ENCODE measurements at places on chromosomes 11 and 22. TPM values are rescaled to one million over a fixed set of nuclear protein-coding genes. Genes with fewer than 3 reads are reported as not detected.

DNA sequence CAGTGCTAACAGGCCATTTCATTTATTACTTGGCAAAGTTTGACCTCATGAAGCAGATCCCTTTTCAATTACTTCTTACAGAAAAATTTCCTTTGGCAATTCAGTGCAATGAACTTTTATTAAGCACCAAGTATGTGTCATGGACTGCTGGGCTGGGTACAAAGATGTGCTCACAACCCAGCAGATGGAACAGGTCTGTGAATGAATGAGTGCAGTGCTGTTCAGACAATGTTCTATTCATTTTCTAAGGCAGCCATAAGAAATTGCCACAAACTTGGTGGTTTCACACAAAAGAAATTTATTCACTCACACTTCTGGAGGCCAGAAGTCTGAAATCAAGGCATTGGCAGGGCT, 428.5 kb downstream of the SOX6 start:
- no peak overlapping the region for H3K4me3 ChIP-seq
- no peaks in the 10 kb centered on the region for H3K27me3 ChIP-seq
- no peak overlapping the region for H3K27ac ChIP-seq
- DNase-seq: no peak
- H3K36me3 ChIP-seq: no peaks in the 10 kb centered on the region

DNA sequence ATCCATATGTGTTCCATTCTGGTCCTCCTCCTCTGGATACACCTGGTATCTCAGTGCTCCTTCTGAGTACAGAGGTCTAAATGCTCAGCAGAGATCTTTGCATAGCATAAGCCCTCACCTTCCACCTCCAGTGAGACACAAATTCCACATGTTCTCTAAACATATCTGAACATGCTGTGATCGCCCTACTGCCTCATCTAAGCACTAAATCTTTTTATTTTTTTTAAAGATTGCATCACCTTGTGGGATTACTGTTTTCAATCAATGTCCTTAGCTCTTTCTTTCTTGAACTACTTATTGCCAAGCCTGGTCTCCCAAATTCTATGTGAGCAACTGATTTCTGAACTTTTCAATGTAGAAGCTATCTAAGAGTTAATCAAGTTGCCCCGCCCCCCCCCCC, 113.4 kb downstream of the TRPC6 start:
- H3K36me3 ChIP-seq: peaks cover 32% of the 10 kb centered on the region
- H3K27me3 ChIP-seq: no peaks in the 10 kb centered on the region
- no peak for DNase-seq
- H3K27ac ChIP-seq: no peak overlapping the region
- peaks cover 20% of the 10 kb centered on the region for H3K4me1 ChIP-seq
- no peak overlapping the region for H3K4me3 ChIP-seq

GRCh38 chr11:128299132-128299726, 288.1 kb downstream of the ETS1 start:
- peak overlapping the region; percentile 98 for H3K27ac ChIP-seq
- no peaks in the 10 kb centered on the region for H3K27me3 ChIP-seq
- peak overlapping the region; percentile 16 for H3K4me3 ChIP-seq
- H3K36me3 ChIP-seq: no peaks in the 10 kb centered on the region
- peaks cover 47% of the 10 kb centered on the region for H3K4me1 ChIP-seq

The NELL1 gene
- total RNA-seq: not detected

- DNase-seq: no peak
- peaks cover 61% of the 10 kb centered on the region for H3K27me3 ChIP-seq
- no peaks in the 10 kb centered on the region for H3K4me1 ChIP-seq
- H3K27ac ChIP-seq: no peak overlapping the region
- H3K36me3 ChIP-seq: no peaks in the 10 kb centered on the region
- no peak overlapping the region for H3K4me3 ChIP-seq
These were observed 61.5 kb downstream of the CACNG2 start for GRCh38 chr22:36641902-36642640.

The ART1 gene
- not detected for total RNA-seq

DNA sequence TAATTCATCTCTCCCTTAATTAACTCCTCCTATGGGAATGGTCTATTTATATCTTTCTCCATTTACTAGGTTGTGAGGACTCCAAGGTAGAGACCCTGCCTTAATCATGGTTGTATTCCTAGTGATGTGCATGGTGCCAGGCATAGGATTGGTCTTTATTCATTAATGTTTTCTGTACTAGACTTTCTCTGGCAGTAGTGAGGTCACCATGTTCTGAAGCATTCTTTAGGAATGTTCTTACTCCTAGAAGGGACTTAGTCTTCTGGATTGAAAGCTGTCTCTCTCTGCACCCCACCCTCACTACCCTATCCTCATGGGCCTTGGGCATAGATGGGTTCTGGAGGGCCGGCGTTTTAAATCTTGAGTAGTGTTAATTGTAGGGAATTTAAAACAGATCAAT, 10.6 kb upstream of the INSC start:
- H3K27ac ChIP-seq: no peak overlapping the region
- peaks cover 1% of the 10 kb centered on the region for H3K4me1 ChIP-seq
- no peaks in the 10 kb centered on the region for H3K36me3 ChIP-seq

DNA sequence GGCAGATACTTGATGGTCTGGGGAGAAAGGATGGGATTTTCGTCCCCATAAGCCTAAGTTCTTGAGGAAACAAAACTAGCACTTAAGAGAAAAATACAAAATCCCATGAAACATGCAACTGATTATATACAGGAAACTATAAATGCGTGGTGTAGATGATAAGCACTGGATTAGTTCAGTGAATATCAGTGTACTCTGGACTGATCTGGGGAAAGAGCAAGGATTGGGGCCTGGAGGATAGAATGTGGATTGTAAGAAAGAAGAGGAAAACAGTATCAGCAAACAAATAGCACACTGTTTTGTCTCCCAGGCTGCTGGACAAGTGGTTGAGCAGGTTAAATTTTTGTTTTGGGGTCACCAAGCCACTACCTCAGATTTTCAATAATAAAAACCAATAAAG, 49.8 kb downstream of the DCUN1D5 start:
- DNase-seq: no peak
- no peak overlapping the region for H3K27ac ChIP-seq
- no peaks in the 10 kb centered on the region for H3K27me3 ChIP-seq
- H3K4me1 ChIP-seq: no peaks in the 10 kb centered on the region
- H3K36me3 ChIP-seq: no peaks in the 10 kb centered on the region

DNA sequence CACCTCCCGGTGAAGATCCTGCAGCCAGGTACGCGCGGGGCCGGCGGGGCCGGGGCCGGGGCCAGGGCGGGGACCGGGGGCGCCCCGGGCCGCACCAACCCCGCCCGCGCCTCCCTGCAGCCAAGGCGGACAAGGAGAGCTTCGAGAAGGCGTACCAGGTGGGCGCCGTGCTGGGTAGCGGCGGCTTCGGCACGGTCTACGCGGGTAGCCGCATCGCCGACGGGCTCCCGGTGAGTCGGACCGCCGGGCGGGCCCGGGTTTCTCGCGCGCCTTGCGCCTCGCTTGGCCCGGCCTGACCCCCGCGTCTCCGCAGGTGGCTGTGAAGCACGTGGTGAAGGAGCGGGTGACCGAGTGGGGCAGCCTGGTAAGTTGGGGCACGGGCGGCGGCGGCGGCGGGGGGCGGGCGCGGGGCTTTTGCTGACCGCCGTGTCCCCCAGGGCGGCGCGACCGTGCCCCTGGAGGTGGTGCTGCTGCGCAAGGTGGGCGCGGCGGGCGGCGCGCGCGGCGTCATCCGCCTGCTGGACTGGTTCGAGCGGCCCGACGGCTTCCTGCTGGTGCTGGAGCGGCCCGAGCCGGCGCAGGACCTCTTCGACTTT, 531 bp downstream of the PIM3 start:
- H3K36me3 ChIP-seq: peaks cover 7% of the 10 kb centered on the region
- no peaks in the 10 kb centered on the region for H3K27me3 ChIP-seq
- H3K27ac ChIP-seq: peak overlapping the region; percentile 84
- peak overlapping the region; percentile 85 for H3K4me3 ChIP-seq
- H3K4me1 ChIP-seq: peaks cover 26% of the 10 kb centered on the region

- H3K4me3 ChIP-seq: no peak overlapping the region
- DNase-seq: no peak
- H3K27me3 ChIP-seq: no peaks in the 10 kb centered on the region
- no peaks in the 10 kb centered on the region for H3K4me1 ChIP-seq
- no peaks in the 10 kb centered on the region for H3K36me3 ChIP-seq
- H3K27ac ChIP-seq: no peak overlapping the region
These were observed 777.6 kb downstream of the TBC1D22A start for GRCh38 chr22:47540011-47540410.

DNA sequence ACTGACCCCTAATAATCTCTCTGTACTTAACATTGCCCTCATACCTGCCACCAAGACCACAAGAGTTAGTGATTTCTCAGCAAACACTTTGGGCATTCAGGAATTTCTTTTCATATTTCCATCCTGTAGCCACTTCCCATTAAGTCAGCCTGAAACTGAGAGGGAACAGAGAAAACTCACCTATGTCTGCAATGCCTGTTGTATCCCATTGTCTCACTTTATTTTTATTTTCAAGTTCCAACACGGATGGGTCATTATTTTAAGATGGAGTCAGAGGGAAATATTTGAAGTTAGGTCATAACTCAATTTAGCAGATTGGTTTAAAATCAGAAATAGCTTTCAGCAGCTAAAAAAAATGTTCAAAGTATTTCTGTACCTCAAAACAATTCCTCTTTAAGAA, 937.8 kb upstream of the CHORDC1 start:
- no peak for DNase-seq
- H3K27ac ChIP-seq: no peak overlapping the region
- no peak overlapping the region for H3K4me3 ChIP-seq
- H3K36me3 ChIP-seq: no peaks in the 10 kb centered on the region

DNA sequence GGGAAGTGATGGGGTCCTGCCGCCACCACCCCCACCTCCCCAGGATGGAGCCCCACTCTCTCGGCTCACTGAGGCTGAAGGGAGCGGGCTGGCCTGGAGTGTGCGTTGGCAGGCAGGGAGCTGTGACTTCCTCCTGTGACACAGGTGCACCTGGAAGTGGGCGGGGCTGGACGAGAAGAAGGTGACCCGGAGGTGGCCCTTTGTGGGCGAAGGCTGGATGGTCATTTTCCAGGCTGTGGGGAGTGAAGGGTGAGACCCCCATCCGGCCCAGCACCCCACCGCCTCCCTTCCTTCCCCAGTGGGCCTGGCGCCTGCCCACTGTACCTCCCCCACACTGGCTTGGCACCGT, 15.3 kb downstream of the IL17REL start:
- H3K4me3 ChIP-seq: no peak overlapping the region
- H3K4me1 ChIP-seq: peaks cover 2% of the 10 kb centered on the region
- H3K36me3 ChIP-seq: no peaks in the 10 kb centered on the region
- H3K27me3 ChIP-seq: peaks cover 5% of the 10 kb centered on the region

- no peak overlapping the region for H3K27ac ChIP-seq
- DNase-seq: no peak
- H3K36me3 ChIP-seq: peaks cover 37% of the 10 kb centered on the region
- no peaks in the 10 kb centered on the region for H3K4me1 ChIP-seq
- no peak overlapping the region for H3K4me3 ChIP-seq
These were observed 59.3 kb downstream of the DGCR2 start for GRCh38 chr22:19062943-19063308.

GRCh38 chr11:32829680-32830412, at the start of gene PRRG4:
Gene PRRG4, plus strand, starts transcription at chr11:32829927. Its CDS starts 603 bp downstream, at chr11:32830530.
- H3K4me1 ChIP-seq: peaks cover 7% of the 10 kb centered on the region
- no peak for DNase-seq
- peaks cover 61% of the 10 kb centered on the region for H3K27me3 ChIP-seq
- peak within 1 kb of the TSS; percentile 47 for H3K27ac ChIP-seq
- no peaks in the 10 kb centered on the region for H3K36me3 ChIP-seq

DNA sequence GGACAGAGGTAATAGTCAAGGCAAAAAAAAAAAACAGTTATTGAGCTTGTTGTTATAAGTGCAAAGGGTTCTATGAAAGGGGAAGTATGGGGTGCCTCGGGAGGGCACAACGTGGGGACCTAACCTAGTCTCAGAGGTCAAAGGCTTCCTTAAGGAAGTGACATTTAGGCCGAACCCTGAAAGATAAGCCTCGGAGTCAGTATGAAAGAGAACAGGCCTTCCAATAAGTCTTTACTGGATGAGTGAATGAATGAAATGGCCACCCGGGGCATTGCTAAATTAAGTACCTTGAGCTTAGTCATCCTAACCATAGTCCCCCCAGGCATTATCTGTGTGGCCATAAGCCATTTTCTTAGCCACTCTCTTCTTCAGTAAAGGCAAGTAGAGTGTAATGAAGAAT, 19.7 kb downstream of the FLI1 start:
- no peak overlapping the region for H3K4me3 ChIP-seq
- H3K36me3 ChIP-seq: peaks cover 2% of the 10 kb centered on the region
- no peaks in the 10 kb centered on the region for H3K27me3 ChIP-seq
- peaks cover 81% of the 10 kb centered on the region for H3K4me1 ChIP-seq
- DNase-seq: no peak

DNA sequence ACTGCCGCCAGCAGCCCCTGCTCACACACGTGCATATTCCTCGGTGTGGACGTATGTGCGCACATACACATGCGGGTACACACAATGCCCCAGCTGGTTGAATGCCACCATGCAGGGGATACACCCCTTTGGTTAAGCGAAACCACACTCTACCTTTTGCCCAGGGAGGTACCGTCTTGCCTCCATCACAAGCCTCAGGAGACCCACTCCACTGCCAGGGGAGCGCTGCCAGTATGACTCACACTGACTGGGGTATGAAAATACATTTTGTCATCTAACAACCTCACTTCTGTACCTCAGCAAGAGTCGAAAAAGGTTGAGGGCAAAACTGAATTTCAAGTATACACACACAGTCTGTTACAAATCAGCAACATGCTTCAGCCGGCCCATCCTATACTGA, 39.4 kb downstream of the TMEM45B start:
- no peak overlapping the region for H3K4me3 ChIP-seq
- H3K27ac ChIP-seq: no peak overlapping the region
- no peaks in the 10 kb centered on the region for H3K4me1 ChIP-seq
- H3K27me3 ChIP-seq: peaks cover 11% of the 10 kb centered on the region

The ARHGEF17 gene
- total RNA-seq: 105 TPM

GRCh38 chr11:36377759-36378564, 81.9 kb downstream of the PRR5L start:
- H3K36me3 ChIP-seq: peaks cover 29% of the 10 kb centered on the region
- peak overlapping the region; percentile 97 for H3K27ac ChIP-seq
- peaks cover 67% of the 10 kb centered on the region for H3K4me1 ChIP-seq
- no peak for DNase-seq

DNA sequence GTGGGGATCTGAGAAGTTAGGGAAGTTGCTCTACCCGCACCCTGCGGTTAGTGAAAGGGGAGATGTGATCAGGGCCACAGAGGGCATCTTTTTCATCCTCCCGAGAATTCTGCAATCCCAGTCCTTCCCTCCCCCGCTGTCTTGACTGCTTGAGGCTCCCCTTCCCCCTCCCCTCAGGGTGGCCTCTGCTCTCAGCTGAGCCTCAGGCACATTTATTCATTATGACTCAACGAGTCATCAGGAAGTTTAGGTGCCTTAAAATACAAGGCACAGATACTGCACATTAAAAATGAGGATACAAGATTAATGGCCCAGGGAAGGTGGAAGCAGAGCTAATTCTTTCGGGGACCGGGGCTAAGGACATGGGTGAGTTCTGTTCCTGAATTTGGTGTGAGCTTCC, 104.0 kb downstream of the CACNA1I start:
- no peak overlapping the region for H3K4me3 ChIP-seq
- H3K4me1 ChIP-seq: no peaks in the 10 kb centered on the region
- no peak overlapping the region for H3K27ac ChIP-seq
- peaks cover 10% of the 10 kb centered on the region for H3K27me3 ChIP-seq

The MRGPRX4 gene
- total RNA-seq: not detected

GRCh38 chr11:80320765-80321164, 879.9 kb upstream of the TENM4 start:
- H3K4me1 ChIP-seq: no peaks in the 10 kb centered on the region
- H3K4me3 ChIP-seq: no peak overlapping the region
- no peak for DNase-seq
- no peaks in the 10 kb centered on the region for H3K27me3 ChIP-seq
